ENCODE measurements at places on chromosomes 13 and 19.

GRCh38 chr19:33260628-33261418 lies 35.2 kb upstream of the SLC7A10 start:
- ATAC-seq = peak; percentile 20

- ATAC-seq = no peak
These were observed 1104.9 kb upstream of the SLC10A2 start for GRCh38 chr13:104170980-104171555.

DNA sequence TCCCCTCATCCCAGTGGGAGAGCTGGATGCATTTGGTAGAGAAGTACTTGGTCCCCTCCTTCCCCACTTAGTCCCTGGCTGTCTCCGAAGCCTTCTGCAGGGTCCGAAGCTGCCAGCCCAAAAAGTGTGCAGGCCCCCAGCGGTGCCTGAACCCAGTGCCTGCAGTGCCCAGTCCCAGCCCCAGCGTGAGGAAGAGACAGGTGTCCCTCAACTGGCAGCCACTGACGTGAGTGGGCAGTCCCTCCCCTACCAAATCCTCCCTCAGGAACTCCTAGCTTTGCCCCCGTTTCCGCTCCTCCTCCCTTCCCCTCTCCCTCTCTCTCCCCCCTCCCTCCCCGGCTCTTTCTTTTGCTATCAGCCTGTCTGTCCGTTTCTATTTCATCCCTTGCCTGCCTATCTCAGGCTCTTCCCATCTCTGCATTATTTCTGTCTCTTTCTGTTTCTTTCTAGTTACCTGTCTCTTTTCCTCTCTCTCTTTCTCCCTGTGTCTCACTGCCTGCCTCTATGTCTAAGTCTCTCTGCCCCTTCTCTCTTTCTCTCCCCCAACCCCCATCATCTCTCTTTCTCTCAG lies 1.8 kb upstream of the LTBP4 start:
- ATAC-seq = no peak

- no peak for ATAC-seq
These were observed 58.1 kb upstream of the UBL3 start for GRCh38 chr13:29908416-29909080.

DNA sequence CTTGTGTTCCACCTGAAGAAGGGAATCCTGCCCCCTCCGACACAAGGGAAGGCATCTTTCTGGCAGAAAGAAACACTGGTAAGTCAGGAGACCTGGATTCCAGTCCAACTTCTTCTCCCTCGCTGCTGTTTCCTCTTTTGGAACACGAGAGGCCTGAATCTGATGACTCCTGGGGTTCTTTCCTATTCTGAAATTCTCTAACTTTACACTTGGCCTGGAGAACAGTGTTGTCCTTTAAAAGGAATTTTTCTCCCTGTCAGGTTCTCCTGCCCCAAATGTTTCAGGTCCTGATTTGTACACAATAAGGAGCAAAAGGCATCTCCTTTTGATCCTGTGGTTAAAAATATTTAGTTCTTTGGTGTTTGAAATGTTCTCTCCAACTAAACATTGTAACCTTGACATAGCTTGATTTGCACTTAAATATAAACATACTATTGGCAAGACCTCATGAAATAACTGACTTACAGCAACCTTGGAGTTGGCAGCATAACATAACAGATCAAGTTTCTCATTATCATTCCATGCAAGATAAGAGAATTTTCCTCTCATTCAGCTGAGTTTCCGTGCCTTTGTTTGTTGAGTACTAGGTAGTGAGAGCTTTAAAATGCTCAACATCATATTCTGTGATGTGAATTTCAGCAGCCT lies 244.8 kb downstream of the COG6 start:
- ATAC-seq = no peak

DNA sequence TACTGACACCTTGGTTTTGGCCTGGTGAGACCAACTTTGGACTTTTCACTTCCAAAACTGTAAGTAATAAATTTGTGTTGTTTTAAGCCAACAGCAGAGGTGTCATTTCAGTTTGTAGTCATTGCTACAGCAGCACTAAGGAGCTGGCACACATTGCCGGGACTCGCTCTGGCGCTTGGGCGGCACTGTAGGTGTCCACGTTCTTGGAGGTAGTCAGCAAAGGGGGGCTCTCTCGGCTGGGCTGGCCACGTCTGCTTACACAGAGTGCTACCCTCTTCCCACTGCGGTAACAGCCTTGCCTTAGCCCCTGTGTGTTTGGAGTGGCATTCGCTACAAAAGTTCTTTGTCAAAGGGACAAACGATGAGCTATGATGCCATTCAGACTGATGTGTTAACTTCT lies 44.7 kb downstream of the HTR2A start:
- ATAC-seq = no peak
